Tongue (tissue), 3 donors: ENCODE measurements at places on chromosomes 1 and 21. TPM values are rescaled to one million over a fixed set of nuclear protein-coding genes. Genes with fewer than 3 reads are reported as not detected.

DNA sequence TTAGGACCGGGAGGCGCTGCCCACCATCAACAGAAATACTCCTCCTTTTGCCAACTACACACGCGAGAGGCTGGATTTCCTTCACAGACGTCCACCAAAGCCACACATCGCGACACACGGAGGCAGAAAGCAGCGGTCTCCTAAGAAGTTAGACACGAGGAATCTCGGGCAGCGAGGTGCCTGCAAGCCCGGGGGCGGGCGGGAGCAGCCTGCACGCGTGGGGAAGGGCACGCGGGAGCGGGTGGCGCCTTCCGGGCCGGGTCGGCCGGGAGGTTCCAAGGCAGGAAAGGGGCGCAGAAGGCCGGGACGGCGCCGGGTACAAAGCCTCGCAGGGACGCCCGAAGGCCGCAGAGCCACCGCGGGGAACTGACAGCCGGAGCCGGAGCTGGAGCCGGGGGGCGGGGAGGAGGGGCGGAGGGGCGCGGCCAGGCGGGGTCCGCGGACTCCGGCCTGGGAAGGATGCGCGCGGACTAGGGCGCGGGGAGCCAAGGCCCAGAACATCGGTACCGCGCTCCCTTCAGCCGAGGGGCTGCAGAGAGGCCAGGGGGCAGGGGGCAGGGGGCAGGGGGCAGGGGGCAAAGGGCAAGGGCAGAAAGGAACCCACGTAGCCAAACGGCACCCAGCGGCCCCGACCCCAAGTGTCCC lies 722 bp downstream of the NPHP4 start:
- DNase-seq = peak; percentile 59

DNA sequence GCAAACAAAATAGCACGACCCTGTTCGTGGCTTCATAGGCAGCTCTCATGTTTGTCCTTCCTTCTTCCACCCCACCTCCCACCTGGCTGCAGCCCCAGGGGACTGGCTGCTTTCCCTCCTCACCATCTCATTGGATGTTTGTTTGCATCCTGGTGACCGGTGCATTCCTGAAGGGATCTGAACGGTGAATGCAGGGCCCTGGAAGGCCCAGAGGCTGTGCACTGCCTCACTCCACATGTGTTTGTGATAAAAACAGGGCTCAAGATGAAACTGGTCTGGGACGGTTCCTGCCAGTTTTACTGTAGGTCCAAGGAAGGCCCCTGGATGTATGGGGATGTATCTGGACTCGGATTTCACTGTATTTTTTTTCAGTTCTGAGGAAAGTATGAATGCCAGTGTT lies 42.8 kb downstream of the CNN3 start:
- DNase-seq = peak; percentile 83

DNA sequence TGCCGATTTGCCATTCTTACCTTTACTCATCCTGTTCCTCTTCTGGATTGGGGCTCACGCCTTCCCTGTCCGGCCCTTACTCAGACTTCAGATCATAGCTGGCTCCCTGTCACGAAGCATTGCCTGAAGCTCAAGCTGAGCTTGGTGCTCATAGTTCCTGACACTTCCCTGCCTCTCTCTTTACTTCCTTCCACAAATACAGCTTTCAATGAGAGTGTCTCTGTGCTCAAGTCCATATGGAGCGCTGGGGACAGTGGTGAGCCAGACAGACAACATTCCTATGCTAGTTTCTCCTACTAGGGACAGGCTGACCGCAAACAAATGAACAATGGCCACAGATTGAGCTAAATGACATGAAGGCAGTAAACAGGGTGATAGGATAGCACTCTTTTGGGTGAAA lies 38.1 kb downstream of the HHAT start:
- DNase-seq = no peak

DNA sequence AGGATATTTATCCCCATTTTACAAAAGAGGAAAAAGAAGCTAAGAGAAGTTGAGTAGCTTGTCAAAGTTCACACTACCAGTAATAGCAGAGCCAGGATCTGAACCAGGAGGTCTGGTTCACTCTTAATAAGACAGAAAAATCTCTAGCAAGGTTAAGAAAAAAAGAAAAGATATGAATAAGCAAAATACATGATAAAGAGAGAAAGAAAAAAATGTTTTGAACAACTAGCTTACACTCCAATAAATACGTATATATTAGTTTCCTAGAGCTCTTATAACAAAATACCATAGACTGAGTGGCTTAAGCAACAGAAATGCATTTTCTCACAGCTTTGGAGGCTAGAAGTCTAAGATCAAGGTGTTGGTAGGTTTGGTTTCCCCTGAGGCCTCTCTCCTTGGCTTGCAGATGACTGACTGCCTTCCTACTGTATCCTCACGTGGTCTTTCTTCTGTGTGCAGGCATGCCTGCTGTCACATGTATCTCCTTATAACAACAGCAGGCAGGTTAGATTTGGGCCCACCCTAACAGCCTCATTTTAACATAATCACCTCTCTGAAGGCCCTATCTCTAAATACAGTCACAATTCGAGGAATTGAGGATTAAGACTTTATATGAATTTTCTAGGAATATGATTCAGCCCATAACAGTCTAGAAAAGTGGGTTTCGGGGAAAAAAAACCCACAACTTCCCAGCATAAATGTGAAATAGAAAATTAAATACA lies 60.4 kb downstream of the LEPR start:
- DNase-seq = no peak

- DNase-seq = no peak
These were observed 8.3 kb downstream of the ELF3 start for GRCh38 chr1:202018468-202019234.

DNA sequence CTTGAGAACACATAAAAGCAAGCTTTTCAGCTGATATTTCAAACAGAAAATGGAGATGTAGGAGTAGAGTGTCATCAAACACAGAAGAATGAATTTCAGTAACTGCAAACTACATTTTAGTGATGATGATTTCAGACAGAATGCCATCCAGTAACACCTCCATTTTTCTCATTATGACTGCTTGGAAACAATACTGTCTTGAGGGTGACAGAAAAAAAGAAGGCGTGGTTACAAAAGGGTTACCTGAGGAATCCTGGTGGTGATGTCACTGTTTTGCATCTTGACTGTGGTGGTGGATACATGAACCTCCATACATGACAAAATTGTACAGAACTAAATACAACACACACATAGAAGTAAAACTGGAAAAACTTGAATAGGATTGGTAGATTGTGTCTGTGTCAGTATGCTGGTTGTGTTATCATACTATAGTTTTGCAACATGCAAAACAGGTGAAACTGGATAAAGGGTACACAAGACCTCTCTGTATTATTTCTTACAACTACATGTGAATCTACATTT lies 375.9 kb downstream of the PTBP2 start:
- DNase-seq = no peak

- DNase-seq = no peak
These were observed 45.9 kb upstream of the EGLN1 start for GRCh38 chr1:231467986-231468385.

DNA sequence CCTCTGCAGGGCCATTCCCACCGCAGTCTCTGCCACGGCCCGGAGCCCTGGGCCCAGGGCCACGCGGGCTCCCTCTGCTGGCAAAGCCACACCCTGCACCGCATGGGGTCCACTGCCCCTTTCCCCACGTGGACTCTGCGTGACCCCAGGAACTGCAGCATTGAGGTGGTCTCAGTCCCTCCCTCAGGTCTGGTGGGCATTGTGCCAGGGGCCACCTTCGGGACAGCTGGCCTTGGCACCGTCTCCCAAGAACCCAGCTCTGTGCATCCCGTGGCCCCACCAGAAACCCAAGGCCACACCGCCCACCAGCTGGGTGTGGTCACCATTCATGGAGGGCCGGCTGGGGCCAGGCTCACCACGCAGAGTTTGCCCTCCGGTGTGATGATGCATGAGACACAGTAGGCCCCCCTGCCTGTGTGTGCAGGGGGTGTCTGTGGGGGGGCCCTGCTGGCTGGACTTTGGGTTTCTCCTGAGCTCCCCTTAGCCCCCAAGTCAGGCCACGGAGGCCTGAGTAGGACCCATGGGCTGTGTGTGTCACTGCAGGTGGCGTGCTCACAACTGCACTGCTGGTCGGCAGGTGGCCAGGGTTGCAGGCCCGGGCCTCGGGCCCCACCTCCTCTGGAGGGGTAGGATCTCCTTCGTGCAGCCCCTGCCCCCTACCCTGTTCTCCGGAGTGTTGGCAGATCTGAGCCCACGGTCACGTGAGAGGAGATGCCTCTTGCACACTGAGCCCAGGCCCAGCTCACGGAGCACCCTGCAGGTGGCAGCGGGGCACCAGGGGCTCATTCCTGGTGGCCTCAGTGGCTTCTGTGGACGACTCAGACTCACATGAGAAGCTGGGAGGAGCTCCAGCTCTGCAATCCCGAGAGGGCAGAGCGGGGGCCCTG lies 5.8 kb downstream of the VWA1 start:
- DNase-seq = peak; percentile 69

GRCh38 chr21:28090546-28090945 lies 902.1 kb downstream of the LTN1 start:
- DNase-seq = no peak

The CENPF gene
- total RNA-seq = 30.1 TPM

The B3GALT6 gene
- 16.5 TPM for total RNA-seq

The TLR5 gene
- total RNA-seq = 5.9 TPM

The NTNG1 gene
- 4.5 TPM for total RNA-seq

The SLC5A3 gene
- total RNA-seq = 37.1 TPM
